ENCODE measurements at places on chromosomes 16 and 17.

GRCh38 chr17:35645923-35646322 is 58.8 kb downstream of the AP2B1 start:
- peaks cover 29% of the 10 kb centered on the region for H3K36me3 ChIP-seq
- H3K4me3 ChIP-seq: no peak overlapping the region
- peaks cover 2% of the 10 kb centered on the region for H3K4me1 ChIP-seq
- no peaks in the 10 kb centered on the region for H3K27me3 ChIP-seq

GRCh38 chr17:79073016-79073705 is 1.5 kb upstream of the ENGASE start:
- no peak overlapping the region for H3K4me3 ChIP-seq
- H3K36me3 ChIP-seq: 0 out of 2 replicates have a peak, but pooled peaks cover 1% of the 10 kb centered on the region
- peaks cover 10% of the 10 kb centered on the region for H3K27me3 ChIP-seq
- H3K4me1 ChIP-seq: 0 out of 2 replicates have a peak, but pooled peaks cover 2% of the 10 kb centered on the region

DNA sequence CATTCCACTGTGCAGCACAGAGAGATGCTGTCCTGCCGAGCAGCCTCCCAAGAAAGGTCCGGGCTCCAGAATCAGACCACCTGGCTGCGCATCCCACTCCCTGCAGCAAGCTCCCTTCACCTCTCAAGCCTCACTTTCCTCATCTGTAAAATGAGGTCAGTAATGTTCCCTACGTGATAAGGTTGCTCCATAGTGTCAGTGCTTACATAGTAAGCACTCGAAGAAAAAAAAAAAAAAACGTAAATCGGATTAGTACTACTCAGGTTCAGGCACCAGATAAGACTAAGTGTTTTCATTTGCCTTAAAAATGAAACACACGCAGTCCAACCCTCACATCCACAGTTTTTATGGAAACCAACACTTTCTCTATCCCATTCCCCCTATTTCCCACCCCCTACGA is 76.7 kb downstream of the CCT6B start:
- H3K4me3 ChIP-seq: no peak overlapping the region
- H3K4me1 ChIP-seq: no peaks in the 10 kb centered on the region
- H3K36me3 ChIP-seq: no peaks in the 10 kb centered on the region
- no peak overlapping the region for H3K27ac ChIP-seq
- DNase-seq: no peak
- peaks cover 1% of the 10 kb centered on the region for H3K27me3 ChIP-seq

GRCh38 chr17:33049781-33050414 is 58.3 kb downstream of the SPACA3 start:
- H3K4me1 ChIP-seq: no peaks in the 10 kb centered on the region
- H3K4me3 ChIP-seq: no peak overlapping the region
- DNase-seq: peak; percentile 48
- H3K36me3 ChIP-seq: no peaks in the 10 kb centered on the region
- no peak overlapping the region for H3K27ac ChIP-seq
- peaks cover 4% of the 10 kb centered on the region for H3K27me3 ChIP-seq

- no peak for DNase-seq
- no peaks in the 10 kb centered on the region for H3K36me3 ChIP-seq
- H3K27ac ChIP-seq: no peak overlapping the region
- no peak overlapping the region for H3K4me3 ChIP-seq
- H3K27me3 ChIP-seq: no peaks in the 10 kb centered on the region
These were observed 6.3 kb downstream of the CCL11 start for GRCh38 chr17:34291721-34292348.

GRCh38 chr16:57704905-57705852 is 10.6 kb downstream of the DRC7 start:
- DNase-seq: no peak
- no peak overlapping the region for H3K27ac ChIP-seq

- DNase-seq: peak; percentile 1
- no peak overlapping the region for H3K27ac ChIP-seq
- H3K4me1 ChIP-seq: peaks cover 6% of the 10 kb centered on the region
- no peaks in the 10 kb centered on the region for H3K36me3 ChIP-seq
- no peak overlapping the region for H3K4me3 ChIP-seq
These were observed 71.0 kb downstream of the RBBP6 start for GRCh38 chr16:24610416-24610755.

GRCh38 chr16:25707982-25708583 is 16.3 kb downstream of the HS3ST4 start:
- no peaks in the 10 kb centered on the region for H3K4me1 ChIP-seq
- no peak for DNase-seq
- H3K27ac ChIP-seq: no peak overlapping the region

DNA sequence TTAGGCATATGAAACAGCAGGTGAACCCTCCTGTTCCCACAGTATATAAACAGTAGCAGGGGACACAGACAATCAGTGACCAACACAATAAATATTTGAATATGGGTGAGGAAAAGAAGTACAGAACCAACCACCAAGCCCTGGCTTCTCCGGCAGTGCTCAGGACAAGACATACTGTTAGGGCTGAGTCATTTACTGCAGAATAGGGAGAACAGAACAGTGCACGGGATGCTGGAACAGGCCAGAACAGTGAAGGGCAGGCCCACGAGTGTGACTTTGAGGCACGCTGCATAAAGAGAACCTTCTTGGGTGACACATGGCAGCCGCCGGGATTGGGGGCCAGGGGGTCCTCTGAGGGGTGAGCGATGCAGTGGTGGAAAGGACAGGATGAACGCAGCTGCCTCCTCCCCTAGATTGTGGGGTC is 160.4 kb downstream of the CMIP start:
- no peaks in the 10 kb centered on the region for H3K27me3 ChIP-seq
- peaks cover 22% of the 10 kb centered on the region for H3K4me1 ChIP-seq
- H3K27ac ChIP-seq: no peak overlapping the region
- H3K4me3 ChIP-seq: no peak overlapping the region

GRCh38 chr17:42287305-42287976 is 857 bp upstream of the STAT5A start:
- H3K4me1 ChIP-seq: peaks cover 14% of the 10 kb centered on the region
- H3K27ac ChIP-seq: no peak overlapping the region
- no peaks in the 10 kb centered on the region for H3K27me3 ChIP-seq
- H3K4me3 ChIP-seq: peak overlapping the region; percentile 63
- H3K36me3 ChIP-seq: no peaks in the 10 kb centered on the region
- DNase-seq: no peak

DNA sequence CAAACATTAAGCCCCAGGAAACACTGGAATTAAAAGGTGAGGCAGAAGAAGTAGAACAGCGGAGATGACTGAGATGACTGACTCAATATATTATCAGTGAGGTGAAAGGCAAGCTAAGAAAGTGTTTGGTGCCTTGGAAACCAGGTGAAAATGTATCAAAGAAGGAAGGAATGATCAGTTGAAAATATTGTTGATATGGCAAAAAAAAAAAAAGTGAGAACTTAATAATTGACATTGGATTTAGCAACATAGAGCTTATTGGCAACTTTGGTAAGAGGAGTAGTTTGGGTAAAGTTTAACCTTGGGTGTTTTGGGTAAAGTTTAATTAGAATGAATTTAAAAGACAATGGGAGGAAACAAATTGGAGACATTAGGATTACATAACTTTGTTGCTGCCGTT is 127.7 kb upstream of the MYOCD start:
- H3K4me1 ChIP-seq: no peaks in the 10 kb centered on the region
- H3K27me3 ChIP-seq: no peaks in the 10 kb centered on the region

GRCh38 chr16:71432906-71433305 is 8.9 kb downstream of the TLE7 start:
- H3K4me1 ChIP-seq: no peaks in the 10 kb centered on the region
- DNase-seq: no peak
- no peak overlapping the region for H3K27ac ChIP-seq
- H3K36me3 ChIP-seq: no peaks in the 10 kb centered on the region
- H3K4me3 ChIP-seq: no peak overlapping the region
- peaks cover 3% of the 10 kb centered on the region for H3K27me3 ChIP-seq

DNA sequence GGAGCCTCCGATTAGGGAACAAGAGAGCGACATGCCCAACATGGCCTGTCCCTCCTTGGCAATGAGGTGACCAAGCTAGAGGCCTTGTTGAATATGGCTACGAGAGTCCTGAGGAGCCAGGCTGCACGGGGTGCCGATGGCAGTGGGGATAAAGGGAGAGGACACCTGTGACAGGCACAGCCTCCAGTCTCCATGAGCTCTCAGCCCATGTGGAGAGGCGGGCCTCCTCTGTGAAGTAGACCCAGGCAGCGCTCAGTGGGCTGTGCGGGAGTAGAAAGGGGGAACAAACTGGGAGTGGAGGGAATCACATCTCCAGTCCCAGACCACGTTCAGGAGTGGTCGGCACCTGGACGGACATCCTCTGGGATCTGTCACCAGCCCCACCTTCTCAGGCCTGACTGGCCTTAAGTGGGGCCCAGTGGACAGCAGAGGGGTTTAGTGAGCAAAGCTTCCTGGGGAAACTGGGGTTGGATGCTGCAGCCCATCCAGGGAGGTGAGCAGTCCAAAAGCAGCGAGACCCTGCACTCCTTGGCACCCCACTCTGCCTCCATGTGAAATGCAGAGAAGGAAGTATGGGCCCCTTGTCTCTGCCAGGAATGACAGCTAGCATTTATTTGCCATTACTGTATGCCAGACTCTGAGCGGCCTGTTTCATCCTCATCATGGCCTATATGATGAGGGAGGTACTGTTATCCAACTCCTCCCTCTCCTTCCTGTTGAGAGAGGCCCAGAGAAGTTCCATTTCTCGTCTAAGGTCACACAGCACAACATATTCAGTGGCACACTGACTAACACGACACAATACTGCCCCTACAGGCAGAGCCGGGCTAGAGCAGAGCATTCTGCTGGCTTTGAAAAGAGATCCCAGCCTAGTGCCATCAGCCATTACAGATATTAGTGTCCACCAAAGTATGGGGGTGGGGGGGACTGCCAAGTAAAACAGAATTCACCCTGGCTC is 4.5 kb upstream of the TMEM92 start:
- peaks cover 71% of the 10 kb centered on the region for H3K4me1 ChIP-seq
- H3K27me3 ChIP-seq: no peaks in the 10 kb centered on the region
- DNase-seq: peak; percentile 83
- peak overlapping the region; percentile 88 for H3K27ac ChIP-seq
- H3K4me3 ChIP-seq: peak overlapping the region; percentile 2
- no peaks in the 10 kb centered on the region for H3K36me3 ChIP-seq

- H3K27me3 ChIP-seq: no peaks in the 10 kb centered on the region
- DNase-seq: peak; percentile 94
- H3K36me3 ChIP-seq: peaks cover 52% of the 10 kb centered on the region
- peak overlapping the region; percentile 91 for H3K27ac ChIP-seq
- H3K4me3 ChIP-seq: no peak overlapping the region
- H3K4me1 ChIP-seq: peaks cover 27% of the 10 kb centered on the region
These were observed 30.0 kb downstream of the SF3B3 start for GRCh38 chr16:70553645-70554044.

DNA sequence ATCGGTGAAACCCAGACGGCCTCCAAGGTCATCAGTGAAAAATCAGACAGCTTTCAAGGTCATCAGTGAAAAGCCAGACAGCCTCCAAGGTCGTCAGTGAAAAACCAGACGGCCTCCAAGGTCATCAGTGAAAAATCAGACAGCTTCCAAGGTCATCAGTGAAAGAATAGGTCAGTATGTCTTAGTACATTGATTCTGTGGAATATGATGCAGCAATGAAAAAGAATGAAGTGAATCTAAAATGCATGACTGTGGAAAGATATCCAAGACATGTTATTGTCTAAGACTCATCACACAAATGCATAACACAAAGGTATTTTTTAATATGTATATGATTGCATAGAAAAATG is 72.5 kb downstream of the CMIP start:
- DNase-seq: no peak
- peaks cover 3% of the 10 kb centered on the region for H3K36me3 ChIP-seq
- no peak overlapping the region for H3K4me3 ChIP-seq
- H3K27ac ChIP-seq: no peak overlapping the region

- H3K27me3 ChIP-seq: no peaks in the 10 kb centered on the region
- peaks cover 20% of the 10 kb centered on the region for H3K36me3 ChIP-seq
- H3K4me3 ChIP-seq: no peak overlapping the region
- no peak overlapping the region for H3K27ac ChIP-seq
- DNase-seq: no peak
These were observed 7.2 kb downstream of the ENO3 start for GRCh38 chr17:4958102-4958501.

- H3K27me3 ChIP-seq: peaks cover 2% of the 10 kb centered on the region
- DNase-seq: peak; percentile 34
- no peak overlapping the region for H3K27ac ChIP-seq
- H3K4me1 ChIP-seq: no peaks in the 10 kb centered on the region
- H3K4me3 ChIP-seq: no peak overlapping the region
These were observed 24.9 kb downstream of the SBK1 start for GRCh38 chr16:28317040-28317880.

DNA sequence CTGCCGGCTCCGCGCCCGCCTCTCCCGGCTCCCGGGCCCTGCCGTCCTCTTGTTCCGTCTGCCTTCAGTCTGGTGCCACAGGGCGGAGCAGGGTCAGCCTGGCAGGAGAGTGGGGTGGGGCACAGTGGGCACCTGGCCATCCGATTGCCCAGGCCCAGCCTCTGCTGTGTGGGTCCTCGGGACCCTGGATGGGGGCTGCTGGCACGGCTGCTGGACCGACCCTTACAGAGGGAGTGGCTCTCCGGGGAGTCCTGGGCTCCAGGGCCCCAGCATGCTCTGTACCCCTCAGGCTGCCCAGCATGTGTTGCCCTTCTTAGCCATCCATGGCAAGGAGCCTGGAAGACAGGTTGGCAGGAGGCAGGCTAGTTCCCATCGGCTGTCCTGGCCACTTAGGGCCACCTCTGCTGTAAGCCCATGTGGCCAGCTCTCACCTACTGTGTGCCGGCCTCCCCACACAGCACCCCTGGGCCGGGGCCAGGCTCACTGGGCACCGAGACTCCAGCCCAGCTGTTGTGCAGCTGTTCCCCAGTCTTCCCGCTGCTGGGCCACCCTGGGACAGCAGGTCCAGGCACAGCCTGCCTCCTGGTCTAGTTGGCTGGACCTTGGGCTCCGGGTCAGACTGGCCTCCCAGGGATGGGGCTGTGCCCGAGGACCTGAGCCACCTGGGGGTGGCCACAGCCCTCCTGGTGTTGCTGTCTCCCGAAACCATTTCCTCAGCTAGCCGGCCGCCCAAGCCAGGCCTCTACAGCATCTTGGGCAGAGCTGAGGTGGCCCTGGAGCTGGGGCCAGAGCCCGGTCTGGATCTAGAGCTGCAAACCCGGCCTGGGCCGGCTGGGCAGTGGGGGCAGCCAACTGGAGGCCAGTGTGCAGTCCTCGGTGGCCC is 24.9 kb downstream of the BAHCC1 start:
- peak overlapping the region; percentile 67 for H3K27ac ChIP-seq
- no peaks in the 10 kb centered on the region for H3K36me3 ChIP-seq
- no peak for DNase-seq

DNA sequence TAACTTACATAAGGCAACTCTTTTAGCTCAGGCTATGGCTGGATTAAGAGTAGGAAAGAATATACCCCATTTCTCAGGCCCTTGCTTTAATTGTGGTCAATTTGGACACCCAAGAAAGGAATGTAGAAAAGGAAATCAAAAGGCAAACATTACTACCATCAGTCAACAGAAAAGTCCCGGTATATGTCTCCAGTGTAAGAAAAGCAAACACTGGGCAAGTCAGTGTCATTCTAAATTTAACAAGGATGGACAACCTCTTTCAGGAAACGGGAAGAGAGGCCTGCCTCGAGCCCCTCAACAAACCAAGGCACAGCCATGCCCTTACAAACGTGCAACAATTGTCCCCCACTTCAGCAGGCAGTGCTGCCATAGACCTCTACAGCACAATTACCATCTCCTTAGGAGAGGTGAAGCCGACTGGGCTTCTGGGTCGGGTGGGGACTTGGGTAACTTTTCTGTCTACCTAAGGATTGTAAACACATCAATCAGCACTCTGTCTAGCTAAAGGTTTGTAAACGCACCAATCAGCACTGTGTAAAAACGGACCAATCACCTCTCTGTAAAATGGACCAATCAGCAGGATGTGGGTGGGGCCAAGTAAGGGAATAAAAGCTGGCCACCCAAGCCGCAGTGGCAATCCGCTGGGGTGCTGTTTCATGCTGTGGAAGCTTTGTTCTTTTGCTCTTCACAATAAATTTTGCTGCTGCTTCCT is 12.4 kb downstream of the MRPL58 start:
- H3K36me3 ChIP-seq: peaks cover 21% of the 10 kb centered on the region
- no peaks in the 10 kb centered on the region for H3K27me3 ChIP-seq
- no peaks in the 10 kb centered on the region for H3K4me1 ChIP-seq
- no peak overlapping the region for H3K27ac ChIP-seq
- no peak overlapping the region for H3K4me3 ChIP-seq
- DNase-seq: no peak
